ENCODE measurements at places on chromosomes 7 and 10. TPM values are rescaled to one million over a fixed set of nuclear protein-coding genes. Genes with fewer than 3 reads are reported as not detected.

The OR2A12 gene
- 6.5 TPM for total RNA-seq

The SLC16A9 gene
- total RNA-seq, result 2.4 TPM

The C10orf53 gene
- 1.2 TPM for total RNA-seq

The CPXM2 gene
- total RNA-seq, result 122 TPM

The ZNRF2 gene
- total RNA-seq, result 17.3 TPM

Measured in umbilical cord (tissue), 2 donors.